ENCODE measurements at places on chromosomes 16 and 17.
A peak's percentile ranks its signal among the peaks of the same experiment; 100 is the strongest.

GRCh38 chr17:71649941-71650350 is 470.9 kb upstream of the SOX9 start:
- no peak for DNase-seq

GRCh38 chr17:35568561-35568960 is 7.9 kb upstream of the SLFN14 start:
- DNase-seq, result peak; percentile 56

DNA sequence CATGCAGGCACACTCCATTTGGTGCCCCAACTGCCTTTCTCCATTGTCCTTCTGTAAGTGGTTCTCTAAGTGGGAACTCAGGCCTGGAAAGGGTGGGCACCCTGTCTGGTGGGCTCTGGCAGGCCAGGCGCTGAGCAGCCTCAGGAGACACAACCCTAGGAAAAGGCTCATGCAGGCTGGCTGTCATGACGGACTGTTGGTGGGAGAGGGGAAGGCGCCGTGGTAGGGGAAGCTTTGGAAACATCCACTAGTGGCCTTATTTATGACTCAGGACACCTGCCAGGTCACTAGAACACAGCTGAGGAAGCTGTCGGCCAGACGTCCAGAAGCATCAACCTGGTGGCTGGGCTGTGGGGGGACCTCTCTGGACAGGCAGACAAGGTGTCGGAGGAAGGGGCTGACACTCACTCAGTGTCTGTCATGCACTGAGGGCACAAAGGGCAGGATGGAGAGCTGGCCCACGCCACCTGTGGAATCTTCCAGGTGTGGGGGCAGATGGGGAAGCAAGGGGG is 216.0 kb downstream of the SEC14L1 start:
- no peak for DNase-seq

- peak; percentile 44 for DNase-seq
Measured at GRCh38 chr16:80569440-80570105, 28.8 kb downstream of the DYNLRB2 start.

GRCh38 chr17:16353317-16354174 is at the start of gene CENPV:
Gene CENPV, minus strand, starts transcription at chr17:16353469. Its CDS starts 33 bp downstream, at chr17:16353436.
- peak; percentile 42 for DNase-seq

- no peak for DNase-seq
Measured at GRCh38 chr16:80718480-80719220, 85.7 kb downstream of the CDYL2 start.

DNA sequence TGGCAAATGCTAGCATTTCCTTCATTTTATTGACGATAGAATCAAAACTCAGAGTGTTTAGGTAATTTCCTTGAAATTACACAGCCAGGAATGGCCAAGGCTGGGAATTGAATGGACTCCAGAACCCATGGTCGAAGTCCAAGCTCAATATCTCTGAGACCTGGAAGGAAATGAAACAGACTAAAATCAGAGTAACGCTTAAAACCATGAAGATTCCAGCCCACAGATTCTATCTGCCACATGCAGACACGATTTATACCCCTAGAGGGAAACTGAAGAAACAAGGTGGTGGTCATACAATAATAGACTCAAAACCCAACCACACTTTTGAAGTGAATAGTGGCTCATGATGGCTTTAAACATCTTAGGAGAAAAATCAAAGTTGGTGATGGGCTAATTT is 95.6 kb downstream of the PRKCA start:
- DNase-seq, result no peak

DNA sequence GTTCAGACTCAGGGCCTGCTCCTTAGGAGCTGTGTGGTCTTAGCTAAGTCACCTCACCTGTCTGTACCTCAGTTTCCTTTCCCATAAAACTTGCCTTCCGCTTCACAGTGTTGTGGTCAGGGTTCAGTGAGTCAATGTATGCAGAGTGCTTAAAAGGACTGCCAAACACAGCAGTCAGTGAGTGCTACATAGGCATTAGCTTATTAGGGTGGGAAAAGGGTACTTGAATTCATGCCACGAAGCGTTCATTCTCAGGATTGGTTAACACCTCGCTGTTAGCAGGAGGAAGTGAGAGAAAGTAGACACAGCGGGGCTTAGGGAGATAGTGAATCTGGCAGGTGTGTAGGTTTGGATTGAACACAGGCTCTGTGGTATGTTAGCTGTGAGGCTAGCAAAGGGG is 155.2 kb downstream of the SHISA9 start:
- DNase-seq, result no peak

DNA sequence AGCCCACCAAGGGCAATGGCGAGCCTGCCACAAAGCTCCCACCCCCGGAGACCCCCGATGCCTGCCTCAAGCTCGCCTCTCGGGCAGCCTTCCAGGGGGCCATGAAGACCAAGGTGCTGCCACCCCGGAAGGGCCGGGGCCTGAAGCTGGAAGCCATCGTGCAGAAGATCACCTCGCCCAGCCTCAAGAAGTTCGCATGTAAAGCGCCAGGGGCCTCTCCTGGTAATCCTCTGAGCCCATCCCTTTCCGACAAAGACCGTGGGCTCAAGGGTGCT is 40.1 kb downstream of the SREBF1 start:
- DNase-seq, result no peak

DNA sequence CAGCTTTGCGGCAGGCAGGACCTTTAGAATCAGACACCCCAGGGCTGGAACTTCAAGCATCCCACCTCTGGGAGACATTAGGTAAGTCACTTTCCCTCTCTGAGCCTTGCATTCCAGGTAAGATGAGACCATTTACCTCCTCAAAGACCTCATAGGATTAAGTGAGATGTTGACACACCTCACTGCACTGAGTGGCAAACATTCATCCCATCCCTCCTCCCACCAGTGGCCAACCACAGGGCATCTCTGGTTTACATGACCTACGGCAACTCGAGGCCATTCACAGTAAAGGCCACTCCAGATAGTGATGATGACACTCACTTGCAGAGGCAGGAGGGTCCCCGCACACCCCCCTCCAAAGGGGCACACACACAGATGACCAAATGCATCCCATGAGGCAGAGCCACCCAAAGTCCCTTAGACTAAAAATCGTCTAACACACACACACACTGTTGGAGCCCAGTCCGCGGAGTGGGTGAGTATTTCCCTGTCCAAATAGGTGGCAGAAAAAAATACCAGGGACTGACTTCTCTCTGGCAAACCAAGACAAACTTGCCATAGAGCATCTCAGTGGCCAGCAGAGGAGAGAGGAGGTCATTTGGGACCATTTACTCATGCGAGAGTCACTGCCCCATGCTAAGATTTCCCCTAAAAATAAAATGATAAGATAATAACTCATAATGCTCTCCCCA is 454.9 kb downstream of the SOX9 start:
- no peak for DNase-seq

GRCh38 chr16:77262971-77263370 is 63.8 kb downstream of the SYCE1L start:
- DNase-seq, result no peak

GRCh38 chr16:47716571-47716970 is 255.4 kb downstream of the PHKB start:
- no peak for DNase-seq

GRCh38 chr17:61208301-61209105 is 191.1 kb upstream of the TBX2 start:
- no peak for DNase-seq

GRCh38 chr17:66767154-66767933 is 67.6 kb upstream of the CACNG5 start:
- DNase-seq, result no peak

- DNase-seq, result no peak
Measured at GRCh38 chr16:75307506-75307905, 56.1 kb upstream of the BCAR1 start.

DNA sequence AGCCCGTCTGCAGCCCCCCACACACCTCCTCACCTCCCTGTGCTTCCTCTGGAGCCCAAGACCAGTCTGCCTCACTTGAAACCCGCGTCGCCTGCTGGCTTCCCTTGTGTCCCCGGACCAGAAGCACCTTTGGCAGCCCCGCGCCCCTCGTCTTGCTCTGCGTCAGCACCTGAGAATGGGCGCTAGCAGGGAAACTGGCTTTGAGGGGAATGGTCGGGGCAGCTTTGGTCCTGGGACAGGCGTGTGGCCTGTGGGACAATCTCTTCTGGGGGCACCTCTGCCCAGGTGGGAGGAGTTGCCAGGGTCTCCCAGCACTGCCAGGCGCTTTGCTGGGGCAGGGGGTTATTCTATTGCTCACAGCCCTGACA is 3.6 kb upstream of the MAFG start:
- no peak for DNase-seq

- DNase-seq, result no peak
Measured at GRCh38 chr16:77850636-77851333, 62.4 kb downstream of the VAT1L start.

GRCh38 chr16:51442141-51442870 is 291.2 kb upstream of the SALL1 start:
- DNase-seq, result no peak

DNA sequence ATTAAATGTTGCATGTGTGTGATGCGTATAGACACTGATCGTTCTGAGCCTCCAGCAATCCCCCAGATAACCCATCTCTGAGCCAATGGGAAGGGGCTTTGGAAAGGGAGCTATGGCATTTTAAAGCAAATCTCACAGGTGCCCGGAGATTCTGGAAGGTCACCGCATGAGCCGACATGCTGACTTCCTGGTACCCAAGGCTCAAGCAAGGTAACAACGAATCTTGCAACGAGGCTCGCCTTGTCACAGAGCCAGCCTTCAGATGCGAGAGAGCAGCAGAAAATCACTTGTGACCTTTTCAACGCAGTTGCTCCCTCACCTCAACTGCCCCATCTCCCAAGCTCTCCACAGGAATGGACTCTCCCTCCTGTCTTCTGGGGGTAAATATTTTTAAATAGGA is 154.8 kb upstream of the CDH5 start:
- DNase-seq, result no peak

DNA sequence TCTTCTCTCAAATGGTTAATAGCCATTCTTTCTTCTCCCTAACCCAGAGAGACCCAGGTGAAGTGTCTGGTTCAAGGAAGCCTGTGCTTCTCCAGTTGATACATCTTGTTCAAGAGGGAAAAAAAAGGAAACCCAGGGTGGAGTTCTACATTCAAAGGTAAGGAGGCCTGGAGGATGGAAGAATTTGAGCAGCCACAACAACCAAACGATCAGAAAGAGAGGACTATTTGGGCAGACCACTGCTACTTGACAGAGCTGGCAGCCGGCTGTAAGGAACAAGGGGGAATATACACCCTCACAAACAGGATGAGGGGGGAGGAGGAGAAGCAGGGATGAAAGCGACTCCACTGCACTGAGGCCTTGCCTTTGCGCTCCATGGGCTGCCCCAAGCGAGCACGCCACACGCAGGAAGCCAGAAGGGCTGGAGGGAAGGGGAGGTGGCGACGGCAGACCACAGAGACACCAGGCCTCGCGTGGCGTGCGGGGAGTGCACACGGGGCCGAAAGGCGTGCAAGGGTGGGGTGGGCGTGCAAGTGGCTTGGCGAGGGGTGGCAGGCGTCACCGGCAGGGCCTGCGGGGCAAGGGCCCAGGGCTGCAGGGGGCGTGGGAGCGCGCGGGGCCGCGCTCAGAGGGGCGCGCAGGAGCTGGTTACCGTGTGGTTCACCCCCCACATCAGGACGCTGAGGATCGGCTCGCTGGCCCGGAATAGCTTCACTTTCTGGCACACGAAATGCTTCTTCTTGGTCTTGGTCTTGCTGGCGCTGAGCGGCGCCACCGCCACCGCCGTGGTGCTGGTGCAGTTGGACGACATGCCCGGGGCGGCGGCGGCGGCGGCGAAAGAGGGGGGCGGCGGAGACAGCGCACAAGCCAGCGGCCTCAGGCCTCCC is 499 bp downstream of the PIP4K2B start:
- DNase-seq, result no peak

GRCh38 chr17:13429201-13429600 is 172.5 kb downstream of the HS3ST3A1 start:
- DNase-seq, result no peak

GRCh38 chr16:78770353-78771091 is 671.1 kb downstream of the WWOX start:
- DNase-seq, result peak; percentile 71

DNA sequence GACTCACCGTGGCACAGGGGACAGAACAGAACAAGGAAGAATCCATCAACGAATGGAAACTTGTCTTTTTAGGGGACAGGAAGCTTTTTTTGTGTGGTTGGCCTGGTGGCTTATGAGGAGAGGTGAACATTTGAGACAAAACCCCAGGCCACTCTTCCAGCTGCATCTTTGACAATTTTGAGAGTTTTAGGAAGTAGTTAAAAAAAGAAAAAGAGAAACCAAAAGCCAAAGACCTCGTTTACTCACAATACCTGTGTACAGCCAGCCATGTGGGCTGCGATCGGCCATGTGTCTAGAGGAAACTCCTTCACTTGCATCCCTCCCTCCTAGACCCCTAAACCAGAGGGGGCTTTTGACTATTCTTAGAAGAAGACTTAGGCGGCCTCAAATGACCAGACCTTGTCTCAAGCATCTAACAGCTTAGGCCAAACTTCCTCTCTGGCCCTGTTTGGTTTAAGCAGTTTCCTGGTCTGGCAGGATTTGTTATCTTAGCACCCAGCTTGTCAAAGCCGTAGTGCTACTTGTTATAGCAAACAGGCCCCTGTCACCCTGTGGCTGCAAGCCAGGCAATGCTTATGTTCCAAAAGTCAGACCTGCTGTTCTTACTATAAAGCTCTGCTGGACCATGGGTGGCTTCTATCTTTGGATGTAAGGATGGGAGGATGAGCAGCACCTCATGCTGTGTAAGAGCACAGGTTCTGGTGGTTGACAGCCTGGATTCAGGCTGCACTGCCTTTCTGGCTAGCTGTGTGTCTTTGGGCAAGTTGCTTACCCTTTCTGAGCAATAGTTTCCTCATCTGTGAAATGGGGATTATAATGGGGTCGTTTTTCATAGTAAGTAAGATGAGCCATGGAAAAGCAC is 17.7 kb downstream of the KSR1 start:
- peak; percentile 50 for DNase-seq

GRCh38 chr16:47461598-47462266 is 601 bp downstream of the PHKB start:
- DNase-seq, result no peak

DNA sequence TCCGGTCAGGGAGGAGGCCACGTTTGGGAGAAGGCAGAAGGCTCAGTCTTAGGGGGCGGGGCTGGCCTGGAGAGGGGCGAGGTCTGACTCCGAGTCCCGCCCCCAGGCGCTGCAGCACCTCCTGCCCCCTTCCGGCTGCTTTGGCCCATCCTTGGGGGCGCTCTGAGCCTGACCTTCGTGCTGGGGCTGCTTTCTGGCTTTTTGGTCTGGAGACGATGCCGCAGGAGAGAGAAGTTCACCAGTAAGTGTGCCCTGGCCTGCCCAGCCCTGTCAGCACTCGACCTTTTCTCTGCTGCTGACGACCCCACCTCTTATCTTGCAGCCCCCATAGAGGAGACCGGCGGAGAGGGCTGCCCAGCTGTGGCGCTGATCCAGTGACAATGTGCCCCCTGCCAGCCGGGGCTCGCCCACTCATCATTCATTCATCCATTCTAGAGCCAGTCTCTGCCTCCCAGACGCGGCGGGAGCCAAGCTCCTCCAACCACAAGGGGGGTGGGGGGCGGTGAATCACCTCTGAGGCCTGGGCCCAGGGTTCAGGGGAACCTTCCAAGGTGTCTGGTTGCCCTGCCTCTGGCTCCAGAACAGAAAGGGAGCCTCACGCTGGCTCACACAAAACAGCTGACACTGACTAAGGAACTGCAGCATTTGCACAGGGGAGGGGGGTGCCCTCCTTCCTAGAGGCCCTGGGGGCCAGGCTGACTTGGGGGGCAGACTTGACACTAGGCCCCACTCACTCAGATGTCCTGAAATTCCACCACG is 1.5 kb downstream of the TNFRSF12A start:
- peak; percentile 84 for DNase-seq

Data from activated CD4-positive, alpha-beta T cell treated with anti-CD3 and anti-CD28 coated beads, Interleukin-2, amount 50 U/mL, for 24 hours (primary cell).